ENCODE measurements at places on chromosomes 6 and 20.

- DNase-seq: no peak
These were observed 37.8 kb downstream of the ELOVL4 start for GRCh38 chr6:79909517-79909916.

DNA sequence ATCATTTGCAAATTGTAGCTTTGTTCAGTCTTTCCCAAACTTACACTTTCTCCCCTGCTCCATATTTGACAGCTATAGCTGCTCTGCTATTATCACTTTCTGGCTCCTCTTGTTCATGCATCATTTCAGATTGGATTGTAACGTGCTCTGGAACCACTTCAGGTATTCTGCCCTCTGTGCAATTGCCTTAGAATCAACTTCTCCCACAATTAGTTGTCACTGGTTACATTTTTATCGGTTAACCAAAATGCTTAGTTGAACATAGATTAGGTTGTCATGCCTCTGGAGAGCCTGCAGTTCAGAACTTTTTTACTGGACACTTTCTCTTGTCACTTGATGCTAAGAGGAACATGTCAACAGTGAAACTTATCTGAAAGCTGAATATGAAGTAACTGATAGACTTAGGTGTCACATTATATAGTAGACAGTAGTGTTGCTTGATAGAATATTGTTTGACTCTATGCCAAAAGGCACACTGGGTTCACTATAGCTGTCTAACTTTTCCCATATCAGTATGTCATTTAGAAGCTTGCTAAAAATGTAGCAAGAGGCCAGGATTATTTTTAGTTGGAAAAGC, 127.7 kb upstream of the PTPRK start:
- DNase-seq: no peak

DNA sequence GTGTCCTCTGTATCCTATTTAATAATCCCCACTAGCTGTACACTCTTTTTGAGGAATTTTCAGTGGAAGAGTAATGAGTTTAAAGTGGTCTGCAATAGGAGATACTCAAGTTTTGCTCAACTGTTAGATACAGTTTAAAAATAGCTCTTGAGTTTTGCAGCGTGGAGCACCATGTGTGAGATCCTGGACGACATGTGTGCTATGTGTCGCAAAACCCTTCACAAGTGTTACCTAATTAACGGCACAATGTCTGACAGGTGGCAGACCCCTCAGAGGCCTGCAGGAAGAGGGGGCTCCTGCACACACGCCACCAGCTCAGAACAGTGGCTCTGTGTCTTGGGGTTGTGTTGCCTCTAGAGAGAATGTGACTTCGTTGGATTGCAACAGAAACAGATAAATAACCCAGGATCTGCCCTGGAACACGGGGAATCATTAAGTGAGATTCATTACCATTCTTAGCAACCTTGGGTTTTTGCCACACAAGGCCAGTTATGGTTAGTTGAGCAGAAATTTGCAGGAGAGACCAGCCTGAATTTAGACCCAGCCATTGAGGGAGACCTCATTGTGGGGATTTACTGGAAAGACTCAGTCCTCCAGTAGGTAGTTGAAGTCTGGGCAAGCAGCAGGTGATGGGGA, 73.8 kb downstream of the SASH1 start:
- DNase-seq: no peak

GRCh38 chr6:100472674-100473073, 8.0 kb upstream of the SIM1 start:
- no peak for DNase-seq

DNA sequence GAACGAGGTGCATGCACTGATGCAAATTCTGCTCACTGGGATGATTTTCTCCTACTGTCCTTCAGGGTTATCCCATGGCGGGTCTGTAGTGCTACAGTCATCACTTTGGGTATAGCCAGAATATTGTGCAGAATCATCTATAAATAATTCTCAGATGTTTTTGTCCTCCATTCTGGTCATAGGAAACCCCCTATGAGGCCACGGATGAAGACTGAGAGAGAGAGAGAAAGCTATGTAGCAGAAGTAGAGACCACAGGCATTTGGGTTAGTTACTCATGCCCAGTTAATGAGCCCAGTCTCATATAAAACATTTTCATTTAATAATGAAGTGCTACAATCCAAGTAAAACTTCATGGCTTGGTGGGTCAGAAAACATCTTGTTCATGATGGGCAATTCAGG, 145.1 kb upstream of the PLN start:
- no peak for DNase-seq

- DNase-seq: no peak
These were observed 262.0 kb upstream of the RIN2 start for GRCh38 chr20:19495905-19496703.
